LHCN-M2 (cell line): ENCODE measurements at places on chromosomes 13 and 19. TPM values are rescaled to one million over a fixed set of nuclear protein-coding genes. Genes with fewer than 3 reads are reported as not detected.

GRCh38 chr19:5369962-5370367, 29.4 kb upstream of the PTPRS start:
- no peak for DNase-seq

ACTMAP gene
- 1.6 and 2.0 TPM in 2 replicates for total RNA-seq

ZIM2 gene
- not detected in 2 replicates for total RNA-seq

ERICH4 gene
- not detected in 2 replicates for total RNA-seq

GRCh38 chr13:46893798-46894560, 2.9 kb downstream of the HTR2A start:
- peak; percentile 54 for DNase-seq

DNA sequence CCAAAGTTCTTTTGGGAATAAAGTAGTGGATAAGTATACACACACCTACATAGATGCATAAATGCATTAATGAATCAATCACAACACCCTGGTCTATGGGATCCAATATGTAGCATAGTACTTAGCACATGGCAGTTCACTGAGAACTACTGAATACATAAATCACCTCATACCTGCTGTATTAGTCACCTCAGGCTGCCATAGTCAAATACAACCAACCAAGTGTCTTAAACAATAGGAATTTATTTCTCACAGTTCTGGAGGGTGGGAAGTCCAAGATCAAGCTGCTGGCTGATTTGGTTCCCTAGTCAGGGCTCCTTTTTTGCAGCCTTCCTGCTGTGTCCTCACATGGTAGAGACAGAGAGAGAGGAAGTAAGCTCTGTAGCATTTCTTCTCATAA, 228.2 kb downstream of the NHLRC3 start:
- no peak for DNase-seq

- no peak for DNase-seq
These were observed 5.7 kb downstream of the ZNF566 start for GRCh38 chr19:36483653-36484052.

GRCh38 chr19:53612762-53613526, 18.9 kb upstream of the DPRX start:
- no peak for DNase-seq

GRCh38 chr13:99354371-99354951, 47.3 kb upstream of the GPR183 start:
- no peak for DNase-seq

GRCh38 chr13:100645382-100645781, 29.2 kb downstream of the TMTC4 start:
- no peak for DNase-seq

DNA sequence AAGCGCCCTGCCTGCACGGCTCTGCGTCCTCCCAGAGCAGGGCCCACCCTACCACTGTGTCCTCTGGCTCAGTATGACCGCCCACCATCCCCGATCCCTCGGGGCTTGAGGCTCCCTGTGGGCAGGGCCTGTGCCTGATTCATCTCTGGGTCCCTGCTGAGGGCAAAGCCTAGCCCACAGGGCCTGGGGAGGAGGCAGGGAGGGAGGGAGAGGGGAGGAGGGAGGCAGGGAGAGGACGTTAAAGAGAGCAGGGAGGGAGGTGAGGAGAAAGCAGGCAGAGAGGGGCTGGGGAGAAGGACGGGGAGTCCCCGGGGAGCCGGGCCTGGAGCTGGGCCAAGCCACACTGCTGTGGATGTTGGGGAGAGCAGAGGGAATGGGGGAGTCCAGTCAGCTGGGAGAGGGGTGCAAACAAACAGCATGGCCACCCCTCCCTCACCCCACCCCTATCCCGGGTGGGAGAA, 4.0 kb upstream of the ERFL start:
- no peak for DNase-seq

DNA sequence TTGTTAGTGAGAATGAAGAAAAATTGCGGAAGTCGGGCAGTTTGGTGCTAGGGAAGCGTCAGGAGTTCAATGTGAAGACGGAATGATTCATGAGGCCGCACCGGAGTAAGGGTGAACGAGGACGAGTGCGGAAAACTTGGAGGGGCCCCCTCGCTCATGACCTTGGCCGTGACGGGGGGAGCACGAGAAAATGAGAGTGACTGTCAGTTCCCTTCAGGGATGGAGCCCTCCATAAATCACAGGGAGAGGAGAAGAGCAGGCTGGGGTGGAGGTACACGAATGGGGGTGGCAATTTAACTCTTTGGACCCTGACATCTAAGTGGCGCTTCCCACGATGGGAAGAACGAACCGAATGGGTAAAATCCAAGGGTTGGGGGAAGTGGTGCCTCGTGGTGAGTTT, 486.4 kb downstream of the TSHZ3 start:
- no peak for DNase-seq

GRCh38 chr13:48727241-48728011, 73.7 kb downstream of the CYSLTR2 start:
- DNase-seq, result peak; percentile 57

DNA sequence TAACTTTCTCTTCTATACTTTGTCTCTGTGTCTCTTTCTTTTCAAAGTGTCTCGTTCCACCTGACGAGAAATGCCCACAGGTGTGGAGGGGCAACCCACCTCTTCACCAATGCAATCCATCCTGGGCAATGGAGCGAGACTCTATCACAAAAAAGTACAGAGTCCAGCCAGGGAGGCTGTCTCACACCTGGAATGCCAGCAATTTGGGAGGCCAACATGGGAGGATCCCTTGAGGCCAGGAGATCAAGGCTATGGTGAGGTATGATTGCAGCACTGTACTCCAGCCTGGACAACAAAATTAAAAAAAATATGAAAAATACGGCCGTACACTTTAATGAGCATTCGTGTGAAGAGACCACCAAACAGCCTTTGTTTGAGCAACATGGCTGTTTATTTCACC, 2.8 kb upstream of the ZNF600 start:
- no peak for DNase-seq

DNA sequence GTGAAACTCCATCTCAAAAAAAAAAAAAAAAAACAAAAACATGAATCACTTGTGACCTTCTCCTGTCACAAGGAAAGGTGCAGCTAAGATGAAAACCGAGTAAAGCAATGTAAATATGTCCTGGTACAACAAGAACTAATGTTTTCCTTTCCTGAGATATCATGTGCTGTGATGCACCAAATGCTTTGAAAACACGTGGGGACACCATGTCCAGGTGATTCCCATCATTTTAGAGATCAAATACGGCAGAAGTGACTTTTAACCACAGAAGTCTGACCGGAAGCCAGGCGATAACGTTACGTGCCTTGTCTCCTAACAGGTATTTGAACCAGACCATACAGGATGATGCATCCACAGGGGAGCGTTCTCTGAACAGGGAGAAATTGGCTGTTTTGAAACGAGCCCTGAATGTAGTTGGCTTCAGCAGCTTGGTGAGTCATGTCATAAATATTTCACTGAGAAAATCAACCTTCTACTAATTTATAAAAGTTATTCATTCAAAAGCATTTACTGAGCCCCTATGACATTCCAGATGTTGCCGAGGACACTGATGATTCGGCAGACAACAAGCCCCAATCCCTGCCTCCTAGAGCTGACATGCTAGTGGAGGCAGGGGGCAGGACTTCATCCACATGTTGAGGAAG, 328.1 kb downstream of the MYO16 start:
- DNase-seq, result peak; percentile 63

DNA sequence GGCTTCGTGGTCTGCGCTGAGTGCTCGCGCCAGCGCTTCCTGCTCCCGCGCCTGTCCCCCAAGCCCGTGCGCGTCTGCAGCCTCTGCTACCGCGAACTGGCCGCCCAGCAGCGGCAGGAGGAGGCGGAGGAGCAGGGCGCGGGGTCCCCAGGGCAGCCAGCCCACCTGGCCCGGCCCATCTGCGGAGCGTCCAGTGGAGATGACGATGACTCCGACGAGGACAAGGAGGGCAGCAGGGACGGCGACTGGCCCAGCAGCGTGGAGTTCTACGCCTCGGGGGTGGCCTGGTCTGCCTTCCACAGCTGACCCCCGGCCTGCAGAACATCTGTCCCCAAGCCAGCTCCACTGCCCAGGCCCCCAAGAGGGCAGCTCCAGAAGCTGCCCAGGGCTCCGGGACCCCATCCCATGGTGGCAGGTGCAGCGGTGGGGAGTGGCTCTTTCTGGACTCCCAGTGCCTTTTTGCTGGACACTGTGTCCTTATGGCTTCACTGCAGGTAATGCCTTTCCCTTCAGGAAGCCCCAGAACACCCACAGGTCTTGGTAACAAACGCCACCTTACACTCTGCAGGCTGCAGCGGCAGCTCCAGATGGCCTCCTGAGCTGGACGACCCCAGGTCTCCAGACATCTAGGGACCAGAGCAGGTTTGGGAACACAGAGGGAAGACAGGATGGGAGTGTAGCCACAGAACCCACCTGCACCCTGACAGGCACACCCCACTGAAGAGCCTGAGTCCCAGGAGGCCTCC, 9.3 kb downstream of the PLEKHF1 start:
- no peak for DNase-seq

DNA sequence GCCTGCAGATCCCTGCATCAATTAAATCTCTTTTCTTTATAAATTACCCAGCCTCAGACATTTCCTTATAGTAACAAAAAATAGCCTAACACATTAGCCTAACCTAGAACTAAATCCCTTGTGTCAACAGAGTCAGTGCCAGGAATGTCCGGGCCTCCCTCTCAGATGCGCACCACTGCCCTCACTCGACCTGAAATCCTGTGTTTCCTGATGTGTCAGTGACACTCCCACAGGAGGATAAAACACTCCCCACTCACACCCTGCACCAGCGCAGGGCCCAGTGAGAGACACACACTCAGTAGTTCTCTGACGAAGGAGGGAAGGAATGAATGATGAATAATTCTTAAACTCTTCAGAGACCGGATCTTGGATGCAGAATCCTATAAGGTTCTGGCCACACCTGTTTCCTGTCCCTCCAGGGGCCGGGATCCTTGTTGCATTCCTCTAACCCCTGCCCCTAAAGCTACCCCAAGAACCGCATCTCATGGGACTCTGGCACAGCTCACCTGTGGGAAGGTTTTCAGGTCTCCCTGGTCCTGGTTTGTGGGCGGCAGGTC, 3.1 kb downstream of the CEACAM3 start:
- DNase-seq, result no peak

- no peak for DNase-seq
These were observed 181.1 kb downstream of the FGF14 start for GRCh38 chr13:102220681-102221228.

DNA sequence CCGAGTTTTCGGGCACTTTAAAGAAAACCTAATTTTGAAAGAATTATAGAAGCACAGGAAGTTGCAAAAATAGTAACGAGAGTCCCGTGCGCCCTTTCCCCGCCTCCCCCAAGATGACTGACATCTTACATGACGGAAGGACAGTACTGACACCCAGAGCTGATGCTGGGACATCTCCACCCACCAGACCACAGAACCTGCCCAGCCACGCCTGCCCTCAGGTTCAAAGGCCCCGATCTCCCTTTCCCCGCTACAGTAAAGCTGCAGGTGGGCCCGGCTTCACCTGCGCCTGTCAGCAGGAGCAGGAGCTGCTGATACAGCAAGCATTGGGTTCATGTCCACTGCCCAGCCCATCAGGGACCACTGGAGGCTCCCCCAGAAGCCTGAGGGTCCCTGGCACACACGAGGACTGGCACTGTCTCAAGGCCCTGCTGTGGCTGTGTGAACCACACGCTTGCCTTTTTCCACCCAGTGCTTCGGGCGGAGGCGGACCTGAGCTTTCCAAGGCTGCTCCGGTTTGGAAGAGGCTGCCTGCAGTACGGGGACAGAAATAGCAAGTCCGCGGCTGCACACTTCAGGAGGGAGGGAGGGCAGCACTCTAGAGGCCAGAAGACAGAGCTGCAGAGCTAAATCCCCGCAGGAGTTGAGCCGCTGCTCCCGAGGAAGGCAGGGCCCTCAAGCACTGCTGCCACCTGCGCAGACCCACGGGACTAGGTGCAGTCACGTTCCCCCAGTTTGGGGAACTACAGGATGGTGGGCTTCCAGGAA, 8.7 kb downstream of the MAP2K2 start:
- DNase-seq, result no peak

GRCh38 chr13:65844266-65844841, 1385.8 kb downstream of the PCDH9 start:
- no peak for DNase-seq

DNA sequence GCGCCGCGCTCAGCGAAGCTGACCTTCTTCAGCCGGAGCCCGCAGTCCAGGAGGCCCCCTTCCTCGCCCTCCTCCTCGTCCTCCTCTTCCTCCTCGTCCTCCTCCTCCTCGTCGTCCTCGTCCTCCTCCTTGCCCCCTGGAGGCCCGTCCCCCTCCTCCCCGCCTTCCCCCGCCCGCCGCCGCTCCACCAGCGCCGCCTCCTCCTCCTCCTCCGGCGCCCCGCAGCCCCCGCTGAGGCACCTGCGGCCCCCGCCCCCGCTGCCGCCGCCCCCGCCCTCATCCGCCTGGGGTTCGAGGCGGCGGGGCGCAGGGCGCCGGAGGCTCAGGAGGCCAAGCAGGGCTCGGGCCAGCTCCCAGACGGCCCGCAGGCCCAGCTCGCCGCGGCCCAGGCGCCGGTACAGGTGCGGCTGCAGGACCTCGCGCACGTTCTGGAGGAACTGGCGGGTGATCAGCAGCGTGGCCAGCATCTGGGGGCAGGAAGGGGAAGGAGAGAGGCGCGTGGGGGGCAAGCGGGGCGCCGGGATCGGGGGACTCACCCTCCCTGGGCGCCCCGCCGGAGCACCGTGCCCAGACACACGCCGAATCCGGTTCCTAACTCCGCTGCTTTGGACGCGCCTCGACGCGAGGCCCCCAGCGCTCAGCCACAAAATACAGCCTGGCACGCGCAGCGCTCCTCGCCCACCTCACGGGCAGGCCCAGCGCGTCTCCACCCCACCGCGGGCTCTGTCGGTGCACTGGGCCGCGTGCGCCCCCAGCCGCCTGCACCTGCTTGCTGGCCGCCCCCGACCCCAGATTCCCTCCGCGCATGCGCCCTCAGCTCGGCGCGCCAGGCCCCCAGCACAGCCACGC, 5.9 kb downstream of the ANO8 start:
- DNase-seq, result no peak

ZNF91 gene
- total RNA-seq, result 15.7 and 19.3 TPM in 2 replicates

DNA sequence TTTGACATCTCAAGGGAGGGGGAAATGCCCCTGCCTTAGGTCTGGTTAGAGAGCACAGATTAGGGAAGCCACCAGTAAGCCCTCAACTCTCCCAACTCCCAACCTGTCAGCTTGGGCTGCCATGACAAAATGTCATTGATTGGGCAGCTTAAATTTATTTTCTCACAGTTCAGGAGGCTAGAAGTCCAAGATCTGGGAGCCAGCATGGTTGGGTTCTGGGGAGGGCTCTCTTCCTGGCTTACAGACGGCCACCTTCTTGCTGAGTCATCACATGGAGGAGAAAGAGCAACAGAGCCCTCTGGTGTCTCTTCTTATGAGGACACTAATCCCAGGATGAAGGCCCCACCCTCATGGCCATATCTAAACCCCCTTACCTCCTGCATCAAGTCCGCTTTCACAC, 24.2 kb downstream of the C19orf12 start:
- DNase-seq, result peak; percentile 49

DNA sequence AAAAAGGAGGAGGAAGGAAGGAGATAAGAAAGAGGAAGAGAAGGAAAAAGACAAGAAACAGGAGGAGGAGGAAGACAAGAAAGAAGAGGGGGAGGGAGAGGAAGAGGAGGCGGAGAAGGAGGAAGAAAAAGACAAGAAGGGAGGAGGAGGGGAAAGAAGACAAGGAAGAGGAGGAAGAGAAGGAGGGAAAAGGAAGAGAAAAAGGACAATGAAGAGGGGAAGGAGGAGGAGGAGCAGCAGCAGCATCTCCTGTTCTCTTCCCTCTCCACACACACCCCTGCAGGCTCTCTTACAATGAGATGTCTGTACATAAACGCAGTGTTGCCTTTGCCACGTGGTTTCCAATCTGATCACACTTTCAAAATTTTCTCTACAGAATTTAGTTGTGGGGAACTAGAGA, 66.6 kb downstream of the RUBCNL start:
- DNase-seq, result no peak

GRCh38 chr19:28705008-28705407, 507.9 kb downstream of the UQCRFS1 start:
- peak; percentile 94 for DNase-seq
